Activated T-cell treated with anti-CD3 and anti-CD28 coated beads for 4 hours (primary cell): ENCODE measurements at places on chromosomes 2 and 18.

GRCh38 chr2:29747786-29748470, 173.5 kb downstream of the ALK start:
- DNase-seq = no peak

GRCh38 chr2:18957909-18958308, 368.5 kb upstream of the NT5C1B start:
- DNase-seq = no peak

- DNase-seq = peak; percentile 33
Observed at GRCh38 chr2:113240915-113241911, 37.5 kb downstream of the PAX8 start.

GRCh38 chr2:1940679-1941078, 196.4 kb upstream of the PXDN start:
- no peak for DNase-seq

GRCh38 chr2:134838143-134838620, at the start of gene ACMSD:
Gene ACMSD, plus strand, starts transcription at chr2:134838616. Its CDS starts 67 bp downstream, at chr2:134838683.
- DNase-seq = no peak

- no peak for DNase-seq
Observed at GRCh38 chr2:98457045-98457696, 12.5 kb downstream of the INPP4A start.
